GM12878 (cell line): ENCODE measurements at places on chromosomes 3 and 15.

DNA sequence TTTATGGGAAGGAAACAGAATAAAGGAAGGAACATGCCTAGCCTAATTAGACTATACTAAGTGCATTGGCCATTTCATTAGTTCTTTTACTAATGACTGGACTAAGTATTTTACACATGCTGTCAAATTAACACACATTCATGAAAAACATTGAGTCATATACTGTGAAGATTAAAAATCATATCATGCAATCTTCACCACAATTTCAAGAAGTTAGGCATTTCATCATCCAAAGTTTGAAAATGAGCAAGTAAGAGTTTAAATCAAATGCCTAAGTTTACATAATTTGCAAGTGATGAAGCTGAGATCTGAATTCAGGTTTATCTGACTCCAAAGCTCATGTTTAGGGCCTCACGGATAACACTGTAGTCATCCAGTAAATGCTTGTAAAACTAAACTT, 601.0 kb downstream of the PDCD6IP start:
- H3K27me3 ChIP-seq = no peaks in the 10 kb centered on the region
- H3K4me3 ChIP-seq = no peak overlapping the region
- no peak for DNase-seq
- no peak overlapping the region for H3K27ac ChIP-seq

DNA sequence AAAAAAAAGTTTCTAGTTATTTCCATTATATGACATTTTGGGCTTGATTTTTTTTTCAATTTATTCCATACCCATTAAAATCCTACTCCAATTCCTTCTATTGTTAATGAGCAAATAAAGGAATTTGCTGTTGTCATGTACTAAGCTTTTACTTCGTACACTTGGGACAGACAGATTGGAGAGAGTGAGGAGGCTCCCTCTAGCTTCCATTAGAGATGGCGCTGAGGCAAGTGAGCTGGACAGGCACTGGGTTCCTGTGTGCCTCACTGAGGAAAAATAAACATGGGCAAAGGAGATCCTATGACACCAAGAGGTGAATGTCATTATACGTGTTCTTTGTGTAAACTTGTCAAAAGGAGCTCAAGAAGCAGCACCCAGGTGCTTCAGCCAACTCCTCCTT, 441.1 kb upstream of the MDFIC2 start:
- no peak overlapping the region for H3K4me3 ChIP-seq
- no peak overlapping the region for H3K27ac ChIP-seq
- no peaks in the 10 kb centered on the region; the same call in 1 of the 2 replicates for H3K27me3 ChIP-seq

GRCh38 chr3:182259579-182259978, 533.7 kb upstream of the ATP11B start:
- no peak overlapping the region for H3K27ac ChIP-seq
- no peaks in the 10 kb centered on the region for H3K4me1 ChIP-seq
- no peaks in the 10 kb centered on the region for H3K36me3 ChIP-seq
- no peak for DNase-seq
- H3K4me3 ChIP-seq = no peak overlapping the region
- H3K27me3 ChIP-seq = no peaks in the 10 kb centered on the region

DNA sequence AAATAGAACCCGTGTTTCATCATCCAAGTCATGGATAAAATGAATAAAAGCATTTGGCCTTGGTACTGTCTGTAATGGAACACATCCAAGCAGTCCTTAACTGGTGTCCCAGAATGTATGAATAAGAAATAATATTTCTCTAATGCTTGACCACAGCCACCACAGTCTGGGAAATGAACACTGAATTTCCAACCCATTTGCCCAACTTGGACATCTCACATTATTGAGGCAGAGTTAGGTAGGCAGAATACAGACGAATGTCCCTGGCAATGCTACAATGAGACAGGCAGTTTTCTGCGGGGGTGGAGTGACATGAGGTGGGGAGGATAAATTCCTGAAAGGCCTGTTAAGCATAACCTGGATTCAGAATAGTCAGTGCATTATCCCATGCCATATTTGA, 245.7 kb downstream of the ZIC1 start:
- no peaks in the 10 kb centered on the region for H3K36me3 ChIP-seq
- no peak for DNase-seq
- no peak overlapping the region for H3K27ac ChIP-seq
- H3K27me3 ChIP-seq = no peaks in the 10 kb centered on the region

DNA sequence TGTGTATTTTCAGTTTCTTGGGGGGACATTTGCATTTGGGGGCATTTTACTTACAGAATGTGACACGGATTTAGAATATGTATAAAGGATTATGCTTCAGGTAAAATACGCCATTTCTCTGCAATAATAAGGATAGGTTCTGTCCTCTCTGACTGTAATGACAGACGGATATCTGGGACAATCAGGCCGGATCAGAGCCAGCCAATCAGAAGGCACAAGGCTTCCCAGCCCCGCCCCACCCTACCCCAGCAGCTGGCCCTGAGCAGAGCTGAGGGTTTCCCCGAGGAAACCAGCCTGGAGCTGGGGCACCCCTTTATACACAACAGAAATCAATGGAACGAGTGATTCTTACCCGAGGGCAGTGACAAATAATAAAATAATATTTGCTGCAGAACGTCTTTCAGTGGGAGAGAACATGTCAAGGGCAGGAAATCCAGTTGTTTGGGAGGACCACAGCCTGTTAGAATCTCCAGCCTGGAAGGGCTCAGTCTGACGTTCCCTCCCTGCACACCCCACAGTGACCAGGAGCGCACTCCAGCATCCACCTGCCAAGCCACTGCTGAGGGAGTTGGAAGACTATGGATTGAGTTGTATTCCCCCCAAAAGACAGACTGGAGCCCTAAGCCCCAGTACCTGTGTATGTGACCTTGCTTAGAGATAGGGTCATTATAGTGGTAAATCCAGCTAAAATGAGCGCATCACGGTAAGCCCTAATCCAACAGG, 30.3 kb upstream of the SEC13 start:
- no peaks in the 10 kb centered on the region for H3K4me1 ChIP-seq
- H3K27me3 ChIP-seq = peaks cover 2% of the 10 kb centered on the region; the same call in 1 of the 2 replicates

DNA sequence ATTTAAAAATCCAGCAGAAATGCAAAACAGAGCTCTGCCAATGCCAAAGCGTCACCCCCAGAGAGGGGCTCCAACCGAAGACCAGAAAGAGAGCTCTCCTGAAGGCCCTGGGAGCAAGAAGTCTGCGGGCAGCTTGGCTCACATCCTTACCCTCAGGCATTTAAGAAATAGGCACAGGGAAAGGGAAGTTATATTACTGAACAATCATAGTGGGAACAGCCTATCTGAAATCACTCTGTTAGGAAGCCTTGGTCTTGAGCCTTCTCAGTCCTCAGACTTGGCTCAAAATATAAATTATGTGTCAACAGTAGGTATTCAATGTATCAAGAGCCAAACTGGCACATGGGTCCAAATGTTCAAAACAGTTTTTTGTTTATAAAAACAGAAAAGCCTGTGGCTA, 10.3 kb upstream of the PPARG start:
- no peak for DNase-seq
- H3K27ac ChIP-seq = no peak overlapping the region
- H3K4me1 ChIP-seq = no peaks in the 10 kb centered on the region
- no peaks in the 10 kb centered on the region for H3K36me3 ChIP-seq

DNA sequence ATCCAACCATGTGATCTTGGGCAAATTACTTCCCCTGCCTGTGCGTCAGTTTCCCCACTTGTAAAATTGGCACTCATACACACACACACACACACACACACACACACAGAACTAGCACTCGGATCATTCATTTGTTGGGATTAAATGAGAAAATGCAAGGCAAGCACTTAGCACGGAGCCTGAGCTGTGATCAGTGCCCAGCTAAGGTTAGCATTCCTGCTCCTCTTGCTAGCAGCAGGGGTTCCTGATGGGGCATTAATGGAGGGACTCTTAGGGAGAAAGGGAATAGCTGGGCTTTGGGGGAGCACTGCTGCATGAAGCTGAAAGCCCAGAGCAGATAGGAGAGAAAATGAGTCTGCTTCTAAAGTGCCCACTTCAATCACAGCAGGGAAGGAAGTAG, 187.7 kb upstream of the C2CD4B start:
- H3K4me1 ChIP-seq = no peaks in the 10 kb centered on the region
- no peak for DNase-seq
- H3K27me3 ChIP-seq = no peaks in the 10 kb centered on the region

DNA sequence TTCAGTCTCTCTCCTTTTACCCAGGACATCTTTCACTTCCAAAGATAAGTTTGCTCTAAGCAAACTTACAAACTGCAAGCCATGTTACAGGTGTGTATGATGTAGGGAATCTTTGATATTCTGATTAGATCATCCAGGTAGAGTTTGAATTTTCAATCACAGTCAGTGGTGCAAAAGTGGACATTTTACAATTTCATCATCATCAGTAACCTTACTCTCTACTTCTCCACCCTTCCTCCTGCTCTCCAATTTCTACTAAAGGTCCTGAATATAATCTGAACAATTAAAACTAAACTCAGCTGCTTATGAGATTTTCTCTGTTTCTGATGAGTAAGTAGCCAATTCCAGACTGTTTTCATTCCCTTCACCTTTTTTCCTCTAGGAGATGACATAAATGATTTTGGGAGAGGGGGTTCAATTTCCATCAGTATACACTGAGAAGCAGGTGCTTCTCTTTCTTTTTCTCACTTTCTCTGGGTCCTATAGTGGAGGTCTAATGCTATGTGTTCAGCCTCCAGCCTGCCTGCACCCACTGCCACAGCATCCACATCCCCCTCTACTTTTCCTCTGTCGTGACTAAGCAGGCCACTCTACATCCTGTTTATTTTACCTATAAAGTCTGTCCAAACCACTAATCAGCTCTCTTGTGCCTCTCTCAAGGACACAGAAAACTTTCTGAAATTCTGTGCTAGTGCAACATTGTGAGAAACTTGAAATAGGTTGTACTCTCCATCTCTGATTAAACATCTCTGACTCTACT, 27.6 kb downstream of the SUCNR1 start:
- no peaks in the 10 kb centered on the region for H3K4me1 ChIP-seq
- DNase-seq = no peak
- no peaks in the 10 kb centered on the region for H3K36me3 ChIP-seq
- no peak overlapping the region for H3K4me3 ChIP-seq
- no peak overlapping the region for H3K27ac ChIP-seq

DNA sequence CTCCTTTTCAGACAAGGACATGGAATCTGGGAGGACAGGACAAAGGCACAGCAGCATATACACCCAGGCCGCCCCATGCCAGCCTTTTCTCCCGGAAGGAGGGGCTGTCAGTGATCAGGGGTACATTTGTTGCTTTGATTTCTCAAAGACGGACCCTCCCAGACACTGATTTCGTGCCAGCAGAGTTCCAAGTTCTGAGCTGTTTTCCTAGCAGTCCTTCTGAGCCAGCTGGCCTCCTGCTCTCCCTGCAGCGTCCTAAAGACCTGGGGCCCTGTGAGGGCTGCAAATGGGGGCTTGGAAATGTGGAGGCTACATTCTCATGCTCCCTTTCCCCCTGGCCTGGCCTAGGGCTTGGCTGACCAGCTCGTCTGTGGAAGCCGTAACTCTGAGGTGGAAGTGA, 22.3 kb downstream of the CTSH start:
- H3K27ac ChIP-seq = no peak overlapping the region
- no peaks in the 10 kb centered on the region; the same call in 1 of the 2 replicates for H3K4me1 ChIP-seq
- H3K27me3 ChIP-seq = no peaks in the 10 kb centered on the region

DNA sequence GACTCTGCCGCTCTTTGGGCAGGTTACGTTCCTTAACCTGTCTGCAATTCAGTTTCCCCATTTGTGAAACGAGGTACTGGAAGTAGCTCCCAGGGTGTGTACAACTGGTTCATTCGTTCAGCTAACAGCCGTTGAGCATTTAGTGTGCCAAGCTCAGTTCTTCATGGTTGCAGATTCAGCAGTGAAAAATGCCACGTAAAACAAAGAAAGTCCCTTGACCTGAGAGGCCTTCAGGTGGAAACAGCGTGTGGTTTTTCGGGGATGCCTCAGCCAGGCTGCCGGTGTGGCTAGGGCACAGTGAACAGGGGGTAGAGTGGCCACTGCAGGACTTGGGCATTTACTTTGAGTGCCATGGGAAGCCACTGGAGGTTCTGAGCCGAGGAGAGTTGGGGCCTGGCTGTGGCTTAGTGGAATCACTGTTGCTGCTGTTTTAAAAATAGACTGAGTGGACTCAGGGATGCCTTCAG, 4.7 kb downstream of the SYNM start:
- no peaks in the 10 kb centered on the region for H3K27me3 ChIP-seq
- DNase-seq = peak; percentile 48
- no peak overlapping the region for H3K27ac ChIP-seq
- no peaks in the 10 kb centered on the region for H3K36me3 ChIP-seq

DNA sequence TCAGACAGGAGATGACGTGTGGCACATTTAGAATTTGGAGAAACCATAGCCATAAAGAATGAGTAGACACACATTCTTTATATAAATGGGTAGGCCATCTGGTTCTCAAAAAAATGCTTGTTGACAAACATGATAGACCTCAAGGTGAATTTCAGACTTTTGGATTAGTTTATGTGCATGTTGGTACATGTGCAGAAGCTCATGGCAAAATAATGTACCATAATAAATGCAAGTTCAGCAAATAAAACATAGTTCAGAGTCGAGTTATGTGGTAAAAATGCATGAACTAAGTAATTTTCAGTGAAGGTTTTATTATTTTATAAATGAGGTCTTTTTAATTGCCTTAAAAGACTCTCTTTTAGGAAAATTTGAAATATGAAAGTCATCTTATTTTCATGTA, 24.6 kb downstream of the EEFSEC start:
- no peak for DNase-seq
- H3K27ac ChIP-seq = no peak overlapping the region
- H3K36me3 ChIP-seq = no peaks in the 10 kb centered on the region

GRCh38 chr15:70152070-70152480, 54.4 kb upstream of the TLE3 start:
- DNase-seq = no peak
- no peak overlapping the region for H3K27ac ChIP-seq
- H3K4me1 ChIP-seq = no peaks in the 10 kb centered on the region
- no peaks in the 10 kb centered on the region for H3K36me3 ChIP-seq
- H3K27me3 ChIP-seq = peaks cover 2% of the 10 kb centered on the region

- H3K27me3 ChIP-seq = no peaks in the 10 kb centered on the region
- no peak overlapping the region for H3K4me3 ChIP-seq
- DNase-seq = no peak
- H3K4me1 ChIP-seq = no peaks in the 10 kb centered on the region
- no peaks in the 10 kb centered on the region for H3K36me3 ChIP-seq
- H3K27ac ChIP-seq = no peak overlapping the region
Measured at GRCh38 chr3:17137321-17137826, 252.6 kb downstream of the PLCL2 start.

DNA sequence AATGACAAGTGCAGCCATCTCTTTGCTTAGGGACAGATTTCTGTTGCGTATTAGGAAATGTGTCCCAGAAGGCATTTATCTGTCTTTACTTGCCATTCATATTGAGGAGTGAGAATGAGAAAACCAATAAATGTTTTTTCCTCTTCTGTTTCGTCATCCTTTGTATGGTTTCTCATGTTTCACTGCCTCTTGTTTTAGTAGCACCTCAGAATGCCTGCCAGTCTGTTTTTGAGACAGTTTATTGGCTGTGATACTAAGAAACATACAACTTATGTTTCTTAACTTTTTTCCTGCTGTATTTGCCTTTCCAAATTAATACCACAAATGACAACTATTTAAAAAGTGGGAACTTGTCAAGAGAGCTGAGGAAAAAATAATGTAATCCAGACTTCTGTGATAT, 390.2 kb upstream of the GOLIM4 start:
- DNase-seq = no peak
- H3K4me3 ChIP-seq = no peak overlapping the region
- H3K4me1 ChIP-seq = no peaks in the 10 kb centered on the region
- H3K36me3 ChIP-seq = no peaks in the 10 kb centered on the region
- H3K27ac ChIP-seq = no peak overlapping the region

- no peaks in the 10 kb centered on the region for H3K4me1 ChIP-seq
- no peak for DNase-seq
- peak overlapping the region; percentile 94 for H3K27ac ChIP-seq
- no peaks in the 10 kb centered on the region; the same call in 1 of the 2 replicates for H3K36me3 ChIP-seq
- H3K4me3 ChIP-seq = peak overlapping the region; percentile 99
Measured at GRCh38 chr3:53346514-53346913, 829 bp downstream of the DCP1A start.
